ENCODE measurements at places on chromosomes 7 and 10.

GRCh38 chr10:116093031-116093430 is 180.0 kb downstream of the GFRA1 start:
- DNase-seq, result no peak

DNA sequence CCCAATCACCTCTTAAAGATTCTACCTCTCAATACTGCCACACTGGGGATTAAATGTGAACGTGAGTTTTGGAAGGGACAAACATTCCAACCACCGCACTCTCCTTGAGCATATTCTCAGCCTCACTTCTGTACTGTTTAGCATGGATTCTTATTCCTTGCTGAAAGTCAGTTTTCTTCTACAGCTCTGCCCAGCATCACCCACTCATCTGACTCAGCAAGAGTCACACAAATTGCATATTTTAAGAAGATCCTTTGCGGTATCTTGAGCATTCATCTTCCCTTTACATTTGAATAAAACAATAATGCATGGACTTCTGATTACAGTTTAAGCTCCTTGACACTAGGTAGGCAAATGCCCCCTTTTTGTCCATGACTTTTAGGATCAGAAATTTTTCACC is 251.6 kb upstream of the MKLN1 start:
- DNase-seq, result no peak

DNA sequence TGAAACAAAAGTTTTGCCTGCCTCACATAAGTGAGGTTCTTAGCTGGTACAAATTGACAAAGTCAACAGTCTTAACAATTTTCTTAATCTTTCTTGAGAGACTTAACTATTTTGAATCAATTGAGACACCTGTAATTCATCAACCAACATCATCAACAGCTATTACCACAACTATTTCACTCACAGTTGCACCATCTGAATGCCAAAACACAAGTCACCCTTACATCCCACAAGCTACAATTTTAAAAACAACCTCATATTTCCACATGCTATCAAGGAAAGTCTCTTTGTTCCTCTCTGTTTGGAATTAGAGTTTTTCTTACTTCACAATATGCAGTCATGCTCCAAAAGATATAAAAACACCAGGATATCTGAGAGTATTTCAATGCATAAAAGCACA is 4.9 kb downstream of the SMURF1 start:
- DNase-seq, result no peak

- DNase-seq, result no peak
Observed at GRCh38 chr10:92031580-92031979, 108.0 kb downstream of the BTAF1 start.

DNA sequence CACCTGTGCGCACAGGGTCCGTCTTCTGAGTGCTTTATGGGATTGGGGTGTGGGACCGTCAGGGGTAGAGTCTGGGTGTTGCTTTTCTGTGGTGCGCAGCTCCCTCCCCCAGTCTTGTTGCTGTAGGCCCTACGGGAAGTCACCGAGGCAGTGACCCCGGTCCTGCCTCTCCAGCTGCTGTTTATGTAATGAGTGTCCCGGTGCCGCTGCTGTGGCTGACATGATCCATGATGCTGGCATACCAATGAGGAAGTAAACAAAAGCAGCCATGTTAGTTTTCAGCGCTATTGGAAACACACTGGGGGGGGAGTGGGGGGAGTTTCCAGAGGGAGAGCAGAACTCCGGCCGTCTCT is 1.1 kb downstream of the TRIM8 start:
- peak; percentile 76 for DNase-seq

- no peak for DNase-seq
Observed at GRCh38 chr10:95217476-95217875, 23.4 kb downstream of the ACSM6 start.

DNA sequence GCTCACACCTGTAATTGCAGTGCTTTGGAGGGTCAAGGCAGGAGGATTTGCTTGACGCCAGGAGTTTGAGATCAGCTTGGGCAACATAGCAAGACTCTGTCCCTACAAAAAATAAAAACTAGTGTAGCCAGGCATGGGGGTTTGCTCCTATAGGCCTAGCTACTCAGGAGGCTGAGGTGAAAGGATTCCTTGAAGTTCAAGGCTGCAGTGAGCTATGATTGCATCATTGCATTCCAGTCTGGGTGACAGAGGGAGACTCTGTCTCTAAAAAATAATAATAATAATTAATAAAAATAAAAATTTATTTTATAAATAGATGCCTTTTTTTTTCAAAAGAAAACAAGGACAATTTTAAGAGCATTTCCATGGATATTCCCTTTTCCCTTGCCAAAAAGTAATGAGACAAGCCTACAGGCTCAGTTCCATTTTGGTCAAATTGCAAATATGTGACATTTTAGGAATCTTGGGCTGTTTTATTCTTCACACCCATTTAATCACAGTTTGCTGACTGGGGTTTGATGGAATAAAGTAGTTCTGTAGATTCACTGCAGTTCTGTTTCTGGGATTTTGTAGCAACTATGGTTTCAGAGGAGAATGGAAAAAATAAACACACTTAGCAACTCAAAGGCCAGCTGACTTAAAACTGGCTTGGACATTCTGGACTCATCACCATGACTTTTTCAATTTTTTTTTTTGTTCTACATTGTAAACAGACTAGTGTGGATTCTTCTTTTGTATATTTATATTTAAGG is 48.4 kb upstream of the ARHGAP21 start:
- DNase-seq, result no peak

GRCh38 chr10:28496481-28496961 is 36.4 kb upstream of the WAC start:
- DNase-seq, result no peak

GRCh38 chr7:88020953-88021665 is 87.1 kb downstream of the ADAM22 start:
- no peak for DNase-seq

DNA sequence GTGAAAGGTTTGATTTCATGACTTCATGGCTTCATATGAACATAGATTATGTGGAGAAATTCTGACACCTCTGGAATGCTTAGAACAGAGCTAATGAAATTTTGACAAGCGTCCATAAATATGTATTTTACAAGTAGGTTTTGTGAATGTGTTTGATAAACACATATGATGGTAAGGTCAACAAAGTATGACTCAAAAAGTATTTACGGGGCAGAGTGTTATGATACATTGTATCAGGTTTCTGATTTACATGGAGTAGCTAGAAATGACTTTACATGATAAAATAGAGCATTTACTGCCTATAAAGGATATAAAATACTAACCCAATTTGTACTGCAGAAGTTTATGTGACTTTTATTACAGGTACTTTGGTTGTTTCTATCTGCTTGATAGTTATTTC is 206.3 kb downstream of the MDFIC start:
- DNase-seq, result no peak

GRCh38 chr10:97329766-97330165 is 4.8 kb downstream of the FRAT2 start:
- no peak for DNase-seq

GRCh38 chr7:82247814-82248433 is 195.7 kb downstream of the CACNA2D1 start:
- no peak for DNase-seq

DNA sequence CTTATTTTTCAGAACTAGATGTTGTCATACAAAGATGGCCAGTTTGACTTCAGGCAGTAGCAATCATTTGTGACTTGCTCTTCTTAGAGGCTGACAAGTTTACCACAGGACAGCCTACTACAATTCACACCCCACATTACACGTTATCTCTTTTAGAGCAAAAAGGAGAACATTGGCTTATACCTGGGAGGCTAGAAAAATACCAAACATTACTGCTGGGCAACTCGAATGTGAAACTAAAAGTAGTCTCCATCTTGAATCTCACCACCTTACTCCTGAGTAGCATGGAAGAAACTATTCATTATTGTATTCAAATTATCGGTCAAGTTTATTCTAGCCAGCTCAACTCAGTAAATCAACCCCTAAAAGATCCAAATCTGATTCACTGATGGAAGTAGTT is 90.7 kb upstream of the TMEM26 start:
- DNase-seq, result no peak

GRCh38 chr10:15189133-15189885 is 20.8 kb upstream of the NMT2 start:
- DNase-seq, result no peak

DNA sequence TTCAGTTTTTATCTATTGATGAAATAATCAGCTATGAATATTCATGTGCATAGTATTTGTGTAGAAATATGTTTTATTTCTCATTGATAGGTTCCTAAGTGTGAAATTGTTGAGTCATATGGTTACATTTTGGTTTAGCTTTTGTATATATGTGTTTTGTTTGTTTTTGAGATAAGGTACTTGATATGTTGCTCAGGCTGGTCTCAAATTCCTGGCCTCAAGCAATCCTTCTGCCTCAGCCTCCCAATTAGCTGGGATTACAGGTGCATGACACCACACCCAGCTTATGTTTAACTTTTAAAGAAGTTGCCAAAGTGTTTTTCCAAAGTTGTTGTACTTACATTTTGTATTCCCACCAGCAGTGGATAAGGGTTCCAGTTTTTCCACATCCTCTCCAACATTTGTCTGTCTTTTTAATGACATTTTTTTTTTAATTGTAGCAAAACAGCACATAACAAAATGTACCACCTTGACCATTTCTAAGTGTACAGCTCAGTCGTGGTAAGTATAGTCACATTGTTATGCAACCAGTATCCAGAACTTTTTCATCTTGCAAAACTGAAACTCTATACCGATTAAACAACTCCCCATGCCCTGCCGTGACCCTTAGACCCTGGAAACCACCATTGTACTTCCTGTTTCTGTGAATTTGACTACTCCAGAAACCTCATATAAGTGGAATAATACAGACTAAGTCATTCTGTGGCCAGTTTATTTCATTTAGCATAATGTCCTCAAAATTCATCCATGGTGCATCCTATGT is 12.6 kb upstream of the UBE2D1 start:
- DNase-seq, result no peak

GRCh38 chr10:103125323-103126267 is 67.5 kb downstream of the NT5C2 start:
- DNase-seq, result no peak

DNA sequence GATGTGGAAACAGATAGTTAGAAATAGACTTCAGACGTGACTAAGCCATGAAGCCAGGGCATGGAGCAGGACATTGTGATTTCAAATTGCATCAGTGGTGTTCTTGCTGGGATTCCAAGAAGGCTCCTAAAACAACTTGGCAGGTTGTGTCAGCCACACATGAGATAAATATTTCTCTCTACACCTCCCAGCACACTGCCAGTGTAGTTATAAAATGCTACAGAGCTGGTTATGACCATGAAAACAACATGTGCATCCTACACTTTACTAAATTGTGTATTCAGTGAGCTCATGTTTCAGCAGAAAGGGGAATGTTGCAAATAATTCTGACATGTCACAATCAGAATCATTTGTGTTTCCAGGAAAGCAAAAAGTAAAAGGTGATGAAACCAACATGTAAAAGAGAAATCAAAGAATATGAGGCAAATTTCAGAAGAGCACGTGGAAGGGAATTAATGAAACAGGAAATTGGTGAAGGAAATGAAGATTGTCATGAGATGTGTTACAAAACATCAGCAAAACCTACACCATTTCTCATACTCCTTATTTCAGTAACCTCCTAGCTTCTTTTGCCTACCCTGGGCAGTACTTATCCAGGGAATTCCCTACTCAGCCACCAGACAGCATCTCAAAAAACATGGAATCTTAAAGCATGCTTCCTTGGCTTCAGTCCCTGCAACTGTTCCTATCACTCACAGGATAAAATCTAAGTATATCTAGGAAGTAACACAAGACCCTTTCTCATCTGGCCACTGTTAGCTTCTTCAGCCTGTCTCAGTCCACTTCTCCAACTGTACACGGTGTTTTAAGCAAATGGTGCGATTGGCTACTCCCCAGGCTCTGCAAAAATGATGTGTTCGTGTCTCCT is 5.8 kb upstream of the CYP3A7 start:
- DNase-seq, result no peak

- no peak for DNase-seq
Observed at GRCh38 chr10:38043516-38043915, 33.0 kb downstream of the ZNF33A start.

DNA sequence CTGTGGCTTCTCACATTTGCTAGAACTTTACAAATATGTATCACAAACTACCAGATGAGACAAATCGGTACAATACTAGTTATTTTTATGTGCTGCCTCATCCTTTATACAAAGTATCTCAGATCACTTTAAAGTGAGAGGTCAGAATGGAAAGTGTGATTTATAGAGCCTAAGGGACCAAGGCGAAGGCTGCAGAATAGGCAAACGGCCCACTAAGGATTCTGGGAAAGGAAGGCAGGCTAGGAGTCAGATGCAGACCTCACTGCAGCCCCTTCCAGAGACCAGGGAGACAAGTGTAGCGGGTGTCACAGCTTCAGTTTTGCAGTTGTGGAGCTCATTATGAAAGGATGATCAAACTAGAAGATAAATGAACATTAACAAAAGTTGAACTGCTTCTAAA is 190.6 kb downstream of the HIBADH start:
- DNase-seq, result no peak

- peak; percentile 41 for DNase-seq
Observed at GRCh38 chr7:151520419-151521261, 945 bp upstream of the RHEB start.

GRCh38 chr7:150586785-150587152 is 19.6 kb downstream of the GIMAP4 start:
- DNase-seq, result no peak

- no peak for DNase-seq
Observed at GRCh38 chr10:759898-760477, 70.5 kb upstream of the DIP2C start.

- no peak for DNase-seq
Observed at GRCh38 chr10:102402512-102402896, 7.0 kb downstream of the NFKB2 start.

DNA sequence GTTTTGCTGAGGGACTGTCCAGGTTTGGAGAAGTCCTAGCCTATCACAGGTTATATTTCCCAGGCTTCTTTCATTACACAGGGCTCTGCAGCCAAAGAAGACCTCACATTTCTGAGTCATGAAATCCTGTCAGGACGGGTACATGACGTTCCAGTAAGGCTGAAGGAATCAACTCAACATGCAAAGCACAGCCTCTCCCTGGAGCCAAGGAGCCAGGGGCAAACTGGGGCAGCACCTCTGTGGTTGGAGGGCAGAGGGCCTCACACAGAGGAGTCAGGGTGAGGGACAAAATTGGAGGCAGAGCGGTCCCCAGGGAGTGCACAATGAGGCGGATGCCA is 116.3 kb upstream of the GDF10 start:
- DNase-seq, result no peak

GRCh38 chr10:110664483-110665420 is 20.6 kb downstream of the RBM20 start:
- DNase-seq, result no peak

Measured in anterior cingulate cortex (tissue), 58 donors.